ENCODE measurements at places on chromosomes 13 and 19. TPM values are rescaled to one million over a fixed set of nuclear protein-coding genes. Genes with fewer than 3 reads are reported as not detected.

GRCh38 chr19:42471554-42472249 lies 29.0 kb upstream of the CXCL17 start:
- DNase-seq: no peak

GRCh38 chr13:95020298-95020987 lies 280.8 kb downstream of the ABCC4 start:
- no peak for DNase-seq

Gene FCER2
- total RNA-seq: not detected

Gene OXGR1
- total RNA-seq: 0.74 TPM

GRCh38 chr19:52428937-52429336 lies at the start of gene ZNF534:
Gene ZNF534 (plus strand): TSS chr19:52429148. CDS start chr19:52431475, 2,327 bp downstream.
- no peak for DNase-seq

DNA sequence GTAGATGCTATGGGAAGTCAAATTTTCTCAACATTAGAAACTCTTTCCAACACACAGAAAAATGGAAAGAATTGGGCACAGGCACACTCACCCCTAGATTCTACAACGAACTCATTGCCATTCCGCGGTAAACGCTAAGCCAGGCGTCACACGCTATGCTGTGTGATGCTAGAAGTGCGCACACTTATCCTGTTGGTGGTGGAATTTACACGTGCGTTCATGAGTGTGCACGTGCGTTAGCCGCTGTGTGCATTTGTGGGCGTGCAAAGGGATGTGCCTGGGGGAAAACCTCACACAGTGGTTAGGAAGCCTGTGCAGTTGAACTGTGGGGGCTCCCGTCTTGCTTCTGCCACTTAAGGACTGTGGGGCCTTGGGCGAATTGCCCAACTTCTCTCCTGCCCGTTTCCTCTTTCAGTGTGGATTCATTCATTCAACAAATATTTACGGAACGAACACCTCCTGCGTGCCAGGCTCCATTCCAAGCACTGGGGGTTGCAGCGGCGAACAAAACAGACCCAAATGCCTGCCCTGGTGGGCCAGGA lies 7.7 kb downstream of the NFILZ start:
- no peak for DNase-seq

DNA sequence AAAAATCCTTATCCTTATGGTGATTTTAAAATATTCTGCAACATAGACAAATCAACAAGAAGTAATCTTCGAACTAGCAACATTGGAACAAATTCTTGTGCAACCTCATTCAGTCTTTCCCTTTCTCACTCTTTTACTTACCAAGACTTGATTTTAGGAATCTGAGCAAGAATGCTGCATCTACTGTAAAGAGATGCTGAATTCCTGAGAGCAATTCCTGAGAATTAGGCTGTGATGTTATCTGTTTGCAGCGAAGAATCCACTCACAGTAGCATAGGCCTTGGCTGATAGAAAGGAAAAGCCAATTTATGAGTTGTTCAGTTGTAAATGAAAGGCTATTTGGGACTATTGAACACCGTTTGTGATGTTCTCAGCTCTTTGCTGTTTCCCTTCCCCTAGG lies 144.3 kb downstream of the CRYL1 start:
- DNase-seq: no peak

DNA sequence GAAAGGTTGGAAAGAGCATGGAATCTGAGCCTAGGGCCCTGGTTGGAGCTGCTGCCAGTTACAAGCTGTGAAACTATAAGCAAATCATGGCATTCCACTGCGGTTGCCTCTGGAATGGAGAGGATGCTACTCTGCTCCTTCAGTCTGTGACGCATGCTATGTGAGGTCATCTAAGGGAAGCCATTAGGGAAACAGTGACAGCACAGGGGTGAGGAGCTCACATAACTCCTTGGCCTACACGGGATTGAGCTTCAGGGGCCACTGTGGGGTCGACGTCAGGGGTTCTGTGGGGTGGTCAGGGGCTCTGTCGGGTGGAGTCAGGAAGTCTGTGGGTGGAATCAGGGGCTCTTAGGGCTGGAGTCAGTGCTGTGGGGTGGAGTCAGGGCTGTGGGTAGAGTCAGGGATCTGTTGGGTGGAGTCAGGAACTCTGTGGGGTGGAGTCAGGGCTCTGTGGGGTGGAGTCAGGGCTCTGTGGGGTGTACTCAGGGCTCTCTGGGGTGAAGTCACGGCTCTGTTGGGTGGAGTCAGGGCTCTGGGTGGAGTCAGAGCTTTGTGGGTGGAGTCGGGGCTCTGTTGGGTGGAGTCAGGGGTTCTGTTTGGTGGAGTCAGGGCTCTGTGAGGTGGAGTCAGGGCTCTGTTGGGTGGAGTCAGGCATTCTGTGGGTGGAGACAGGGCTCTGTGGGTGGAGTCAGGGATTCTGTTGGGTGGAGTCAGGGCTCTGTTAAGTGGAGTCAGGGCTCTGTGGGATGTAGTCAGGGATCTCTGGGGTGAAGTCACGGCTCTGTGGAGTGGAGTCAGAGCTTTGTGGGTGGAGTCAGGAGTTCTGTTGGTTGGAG lies 35.8 kb upstream of the MEDAG start:
- peak; percentile 89 for DNase-seq

- DNase-seq: peak; percentile 37
Observed at GRCh38 chr13:112619730-112620631, 32.0 kb upstream of the TUBGCP3 start.

DNA sequence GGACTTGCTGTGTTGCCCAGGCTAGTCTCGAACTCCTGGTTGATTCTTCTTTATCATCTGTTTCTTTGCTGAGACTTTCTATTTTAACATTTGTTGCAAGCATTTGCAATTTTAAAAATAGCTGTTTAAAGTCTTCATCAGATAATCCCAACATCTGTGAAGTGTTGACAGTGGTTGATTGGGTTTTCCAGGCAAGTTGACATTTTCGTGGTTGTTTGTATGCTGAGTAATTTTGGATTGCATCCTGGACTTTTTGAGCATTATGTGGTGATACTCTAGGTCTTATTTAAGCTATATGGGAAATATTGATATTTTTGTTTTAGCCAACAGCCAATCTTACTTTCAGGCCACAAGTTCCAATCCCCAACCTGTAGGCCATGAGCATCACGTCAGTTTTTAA lies 25.1 kb downstream of the AP1M1 start:
- DNase-seq: no peak

DNA sequence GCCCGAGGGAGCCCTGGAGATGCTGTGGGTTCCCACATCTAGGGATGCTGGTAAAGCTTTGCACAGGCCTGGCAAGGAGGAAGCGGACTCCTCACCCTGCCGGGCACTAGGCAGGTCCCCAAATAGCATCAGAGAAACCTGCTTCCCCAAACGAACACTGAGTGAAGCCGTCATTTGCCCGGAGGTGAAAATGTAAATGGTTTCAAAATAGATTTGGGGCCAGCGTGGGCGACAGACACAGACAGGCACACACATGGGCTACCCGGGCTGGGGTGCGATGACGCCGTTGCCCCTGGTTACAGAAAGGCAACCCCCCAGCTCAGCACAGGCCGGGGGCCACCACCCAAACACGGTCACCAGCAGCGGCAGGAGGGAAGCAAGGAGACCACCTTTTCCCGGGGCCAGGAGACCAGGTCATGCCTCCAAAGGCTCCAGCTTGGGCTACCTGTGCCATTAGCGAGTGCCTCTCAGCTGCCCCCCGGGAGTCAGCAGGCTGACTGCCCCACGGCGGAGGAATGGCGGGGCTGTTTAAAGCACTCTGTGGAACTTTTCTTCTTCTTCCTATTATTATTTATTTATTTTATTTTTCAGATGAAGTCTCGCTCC lies 47.5 kb upstream of the NDUFS7 start:
- DNase-seq: no peak

GRCh38 chr19:14381689-14382474 lies 638 bp downstream of the ADGRE5 start:
- no peak for DNase-seq

DNA sequence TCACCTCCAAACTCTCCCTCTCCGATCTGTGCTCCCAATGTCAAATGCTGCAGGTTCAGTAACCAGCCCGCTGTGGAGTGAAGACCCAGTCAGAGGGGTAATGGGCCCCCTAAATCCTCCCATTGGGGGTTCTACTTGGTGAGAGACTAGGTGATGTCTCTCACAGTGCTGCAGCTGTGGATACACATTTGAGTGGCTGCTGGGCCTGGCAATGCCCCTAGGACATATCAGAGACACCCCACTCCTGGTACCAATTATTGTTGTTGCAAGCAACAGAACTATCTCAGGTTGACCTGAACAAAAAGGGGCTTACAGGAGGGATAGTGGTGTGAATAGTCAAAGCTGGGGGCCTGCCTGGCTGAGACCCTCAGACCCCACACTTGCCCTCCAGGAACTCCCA lies 4.6 kb downstream of the MATK start:
- DNase-seq: no peak

Gene IZUMO4
- total RNA-seq: 7.9 TPM

DNA sequence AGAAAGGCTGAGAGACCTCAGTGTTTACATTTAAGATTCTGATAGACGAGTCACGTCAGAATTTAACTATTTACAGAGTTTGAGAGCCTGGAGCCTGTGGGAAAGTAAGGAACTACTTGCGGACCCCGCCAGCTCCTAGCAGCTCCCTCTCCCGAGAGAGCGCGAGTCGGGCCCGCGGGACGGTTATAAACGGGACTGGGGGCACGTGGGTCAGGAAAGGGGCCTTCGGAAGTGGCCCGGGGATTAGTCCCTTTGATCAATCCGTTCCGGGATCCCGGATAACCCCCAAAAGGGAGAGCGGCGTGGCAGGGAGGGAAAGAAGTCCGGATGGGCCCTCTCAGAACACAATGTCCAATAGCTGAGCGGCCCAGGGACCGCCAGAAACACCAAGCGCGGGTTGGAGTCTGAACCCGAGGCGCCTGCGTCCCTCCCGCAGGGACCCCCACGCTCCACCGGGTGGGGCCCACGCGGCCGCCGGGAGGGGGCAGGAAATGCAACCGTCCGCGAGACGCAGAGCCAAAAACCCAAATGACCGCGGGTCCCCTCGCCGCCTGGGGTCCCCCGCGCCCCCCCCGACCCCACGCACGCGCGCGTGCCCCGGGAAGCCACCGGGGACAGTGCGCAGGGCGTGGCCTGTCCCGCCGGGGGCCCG lies 3.6 kb downstream of the ZIC5 start:
- no peak for DNase-seq

Gene TEX101
- total RNA-seq: not detected

Gene IL27RA
- 1.5 TPM for total RNA-seq

- DNase-seq: no peak
Observed at GRCh38 chr19:4068047-4068966, 1.6 kb upstream of the ZBTB7A start.

DNA sequence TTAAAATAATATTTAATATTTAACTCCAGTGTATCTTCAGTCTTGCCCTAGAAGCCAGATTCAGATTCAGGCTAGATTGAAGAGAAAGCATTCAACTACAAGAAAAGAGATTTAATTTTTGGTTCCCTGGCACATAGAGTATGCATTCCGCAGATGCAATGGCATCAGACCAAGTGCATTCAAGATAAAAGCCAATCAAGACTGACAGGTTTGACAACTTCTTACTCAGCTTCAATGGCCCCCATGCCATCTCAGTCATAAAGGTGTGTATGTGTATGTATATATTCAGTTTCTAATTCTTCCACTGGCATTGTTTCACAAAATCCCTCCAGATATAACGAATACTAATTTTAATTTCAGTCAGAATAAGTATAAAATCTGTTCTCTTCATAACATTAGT lies 650.8 kb upstream of the GPC6 start:
- DNase-seq: no peak

- DNase-seq: no peak
Observed at GRCh38 chr13:43794416-43794815, 7.6 kb upstream of the ENOX1 start.

DNA sequence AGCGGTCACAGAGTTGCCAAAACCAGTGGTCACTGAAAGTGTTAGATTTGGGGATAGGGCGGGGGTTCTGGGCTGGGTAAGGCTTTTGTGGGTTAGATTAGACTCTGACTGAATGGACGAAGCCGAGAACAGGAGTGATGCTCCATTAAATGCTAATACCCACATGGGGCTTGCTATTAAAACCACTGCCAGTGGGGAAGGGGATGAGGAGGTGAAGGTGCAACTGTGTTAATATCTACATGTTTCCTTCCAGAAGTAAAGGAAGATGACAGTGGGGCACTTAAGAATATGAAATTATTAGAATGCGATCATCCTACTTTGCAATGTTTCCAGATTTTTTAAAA lies 573 bp upstream of the ZNF614 start:
- DNase-seq: no peak

- DNase-seq: no peak
Observed at GRCh38 chr13:32969516-32969941, 46.7 kb upstream of the KL start.

- DNase-seq: no peak
Observed at GRCh38 chr13:105463011-105463501, 1072.4 kb downstream of the EFNB2 start.

DNA sequence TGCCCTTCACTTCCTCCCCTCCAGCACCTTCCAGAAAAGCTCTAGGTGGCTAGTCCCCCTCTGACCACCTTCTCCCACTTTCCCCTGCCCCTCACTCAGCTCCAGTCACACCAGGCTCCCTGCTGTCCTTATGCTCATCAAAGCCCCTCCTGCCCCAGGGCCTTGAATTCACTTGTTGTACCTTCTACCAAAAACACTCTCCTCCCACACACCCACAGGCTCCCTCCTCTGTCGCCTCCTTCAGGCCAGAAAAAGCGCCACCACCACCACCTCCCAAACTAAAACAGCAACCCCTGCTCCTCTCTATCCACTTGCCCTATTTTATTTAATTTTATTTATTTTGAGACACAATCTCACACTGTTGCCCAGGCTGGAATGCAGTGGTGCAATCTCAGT lies 4.8 kb upstream of the CEACAM16 start:
- DNase-seq: no peak

GRCh38 chr13:50415428-50415827 lies 400.2 kb downstream of the KCNRG start:
- no peak for DNase-seq

Measured in vagina (tissue), 2 donors.